ENCODE measurements at places on chromosomes 7 and 10.

DNA sequence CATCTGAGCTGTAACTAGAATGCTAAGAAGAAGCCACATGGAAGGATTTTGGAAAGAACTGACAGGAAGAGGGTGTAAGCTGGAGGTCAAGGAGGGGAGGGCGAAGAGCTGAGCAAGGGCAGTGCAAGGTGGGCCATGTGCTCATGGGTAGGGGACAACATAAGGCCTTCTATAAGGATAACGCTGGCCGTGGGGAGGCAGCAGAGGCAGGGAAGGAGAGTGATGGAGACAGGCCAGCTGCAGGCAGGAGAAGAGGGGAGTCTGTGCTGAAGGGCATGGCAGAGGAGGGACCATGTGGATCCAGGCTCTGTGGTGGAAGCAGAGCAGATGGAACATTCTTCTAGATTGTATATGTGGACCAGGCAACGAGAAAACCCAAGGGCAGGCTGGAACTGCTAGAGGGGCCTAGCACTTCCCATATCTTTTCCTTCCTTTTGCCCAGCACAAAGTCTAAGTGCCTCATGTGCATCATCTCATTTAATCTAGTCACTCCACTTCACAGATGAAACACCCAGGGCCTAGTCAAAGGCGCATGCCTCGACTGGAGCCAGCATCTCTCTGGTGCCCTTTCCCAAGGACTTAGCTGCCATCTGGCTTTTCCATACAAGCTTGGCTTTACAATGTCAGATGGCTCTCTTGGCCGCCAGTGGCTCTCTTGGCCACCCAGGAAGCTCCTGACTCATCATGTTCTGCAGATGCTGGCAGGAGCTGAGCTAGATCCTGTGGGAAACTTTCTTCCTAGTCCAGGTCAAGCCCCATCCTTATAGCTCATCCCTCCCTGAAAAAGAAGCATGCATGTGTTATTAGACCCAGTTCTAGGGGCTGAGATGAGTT lies 6.6 kb downstream of the LRRC18 start:
- DNase-seq, result no peak

- DNase-seq, result peak; percentile 14
Observed at GRCh38 chr7:72405418-72405817, 6.7 kb downstream of the CALN1 start.

- DNase-seq, result no peak
Observed at GRCh38 chr7:110386913-110387312, 704.0 kb upstream of the LRRN3 start.

- no peak for DNase-seq
Observed at GRCh38 chr10:36602374-36602773, 523.0 kb upstream of the ANKRD30A start.

DNA sequence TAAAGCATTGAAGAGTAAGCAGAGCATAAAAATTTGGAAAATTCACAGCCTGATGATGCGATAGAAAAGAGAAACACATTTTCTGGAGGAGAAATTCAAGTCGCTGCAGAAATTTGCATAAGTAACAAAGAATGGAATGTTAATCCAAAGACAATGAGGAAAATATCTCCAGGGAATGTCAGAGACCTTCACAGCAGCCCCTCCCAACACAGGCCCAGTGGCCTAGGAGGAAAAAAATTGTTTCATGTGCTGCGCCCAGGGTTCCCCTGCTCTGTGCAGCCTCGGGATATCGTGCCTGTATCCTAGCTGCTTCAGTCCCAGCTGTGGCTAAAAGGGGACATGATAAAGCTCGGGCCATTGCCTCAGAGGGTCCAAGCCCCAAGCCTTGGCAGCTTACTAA lies 206.8 kb downstream of the TPK1 start:
- DNase-seq, result no peak

- DNase-seq, result no peak
Observed at GRCh38 chr7:86999750-87000149, 59.7 kb downstream of the ELAPOR2 start.

DNA sequence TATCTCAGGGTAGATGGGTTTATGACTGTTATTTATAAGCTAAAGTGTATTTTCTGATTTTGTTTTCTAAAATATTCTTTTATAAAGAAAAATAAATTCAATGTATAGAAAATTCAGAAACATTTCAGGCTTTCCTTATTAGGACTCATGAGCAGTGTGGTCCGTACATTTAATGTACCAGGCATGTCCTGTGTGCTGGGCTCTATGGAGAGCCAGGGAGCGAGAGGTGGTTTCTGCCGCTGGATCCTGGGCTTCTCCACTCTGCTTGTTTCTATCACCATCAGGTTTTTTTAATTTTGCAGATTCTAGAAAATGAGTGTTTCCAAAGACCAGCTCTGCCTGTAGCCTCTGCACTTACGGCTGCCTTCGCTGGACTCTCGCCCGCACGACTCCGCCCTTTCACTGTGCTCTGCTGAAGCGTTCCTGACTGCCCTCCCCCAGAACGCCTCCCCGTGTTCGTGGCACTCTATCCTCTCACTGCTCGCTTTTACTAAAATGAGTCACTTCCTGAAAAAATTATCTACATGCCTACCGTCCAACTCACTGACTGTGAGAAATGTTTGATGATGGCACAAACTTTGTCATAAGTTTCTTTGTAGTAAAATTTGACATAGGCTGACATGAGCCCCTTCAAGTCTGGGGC lies 188.5 kb downstream of the ZMYND11 start:
- DNase-seq, result peak; percentile 26

- no peak for DNase-seq
Observed at GRCh38 chr10:123502983-123503382, 163.2 kb upstream of the GPR26 start.

- DNase-seq, result no peak
Observed at GRCh38 chr7:6273917-6274630, 1.6 kb upstream of the CYTH3 start.

DNA sequence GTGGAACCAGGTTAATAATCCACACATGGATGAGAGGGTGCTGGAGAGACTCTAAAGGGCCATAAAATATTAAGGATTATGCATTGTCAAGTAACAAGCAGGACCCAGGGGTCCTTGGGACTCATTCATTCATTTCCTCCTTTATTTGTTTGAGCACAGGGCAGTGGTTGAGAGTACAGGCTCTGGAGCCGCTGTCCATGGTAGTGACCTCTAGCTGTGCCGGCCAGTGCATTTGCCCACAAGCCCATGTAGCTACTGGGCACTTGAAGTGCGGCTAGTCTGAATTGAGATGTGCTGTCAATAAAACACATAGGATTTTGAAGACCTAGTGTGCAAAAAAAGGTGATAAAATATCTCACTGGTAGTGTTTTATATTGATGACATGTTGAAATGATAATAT lies 137.6 kb downstream of the C10orf105 start:
- DNase-seq, result no peak

DNA sequence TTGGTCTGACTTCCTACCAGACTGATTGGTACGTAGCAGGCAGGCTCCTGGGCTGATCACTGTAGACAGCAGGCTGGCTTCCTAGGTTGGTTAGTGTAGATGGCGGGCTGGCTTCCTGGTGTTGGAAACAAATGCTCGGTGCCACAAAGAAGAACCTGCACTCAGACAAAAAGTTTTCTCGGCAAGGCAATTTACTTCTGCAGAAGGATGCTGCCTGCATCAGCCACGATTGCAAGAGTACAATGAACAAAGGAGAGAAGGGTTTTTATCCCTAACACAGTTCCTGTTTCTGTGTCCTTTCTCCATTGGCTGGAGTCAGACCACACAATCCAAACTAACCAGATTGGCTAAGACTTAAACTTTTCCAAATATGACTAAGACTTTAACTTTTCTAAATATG lies 123.6 kb upstream of the PPP2R2D start:
- no peak for DNase-seq

DNA sequence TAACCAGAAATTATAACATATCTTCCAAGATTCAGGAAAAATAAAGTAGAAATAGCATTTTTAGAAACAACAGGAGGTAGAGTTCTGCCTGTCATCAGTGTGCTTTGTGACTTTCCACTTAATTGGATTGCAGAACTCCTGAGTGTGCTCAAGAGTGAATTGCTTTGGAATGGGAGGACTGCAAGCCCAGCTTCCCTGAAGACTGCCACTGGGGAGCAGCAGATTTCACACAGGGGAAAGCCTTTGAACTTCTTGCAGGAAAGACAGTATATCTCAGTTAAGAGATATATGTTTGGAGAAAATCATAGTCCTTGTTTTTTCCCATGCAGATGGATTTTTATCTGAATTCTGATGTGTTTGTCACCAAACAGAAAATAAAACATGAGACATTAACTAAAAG lies 124.5 kb downstream of the TMEM168 start:
- DNase-seq, result no peak

DNA sequence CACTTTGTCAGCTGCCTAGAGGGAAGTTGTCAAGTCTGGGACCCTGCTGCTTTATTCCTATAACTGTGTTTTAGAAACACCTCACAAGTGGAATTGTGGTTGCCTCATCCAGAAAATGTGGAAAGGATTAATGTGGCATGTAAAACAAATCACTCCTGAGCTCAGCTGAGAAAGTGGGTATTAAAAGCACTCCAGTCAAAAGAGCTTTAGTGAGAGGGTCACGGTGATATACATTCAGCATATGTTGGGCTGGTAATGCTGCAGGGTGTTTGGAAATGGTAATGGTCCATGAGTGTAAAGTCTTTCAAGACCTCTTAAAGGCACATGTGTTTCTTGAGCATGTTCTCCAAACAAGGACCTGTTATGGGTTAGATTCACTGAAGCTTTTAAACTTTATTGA lies 318.2 kb upstream of the MEOX2 start:
- DNase-seq, result no peak

GRCh38 chr10:123507298-123507697 lies 158.9 kb upstream of the GPR26 start:
- DNase-seq, result no peak

DNA sequence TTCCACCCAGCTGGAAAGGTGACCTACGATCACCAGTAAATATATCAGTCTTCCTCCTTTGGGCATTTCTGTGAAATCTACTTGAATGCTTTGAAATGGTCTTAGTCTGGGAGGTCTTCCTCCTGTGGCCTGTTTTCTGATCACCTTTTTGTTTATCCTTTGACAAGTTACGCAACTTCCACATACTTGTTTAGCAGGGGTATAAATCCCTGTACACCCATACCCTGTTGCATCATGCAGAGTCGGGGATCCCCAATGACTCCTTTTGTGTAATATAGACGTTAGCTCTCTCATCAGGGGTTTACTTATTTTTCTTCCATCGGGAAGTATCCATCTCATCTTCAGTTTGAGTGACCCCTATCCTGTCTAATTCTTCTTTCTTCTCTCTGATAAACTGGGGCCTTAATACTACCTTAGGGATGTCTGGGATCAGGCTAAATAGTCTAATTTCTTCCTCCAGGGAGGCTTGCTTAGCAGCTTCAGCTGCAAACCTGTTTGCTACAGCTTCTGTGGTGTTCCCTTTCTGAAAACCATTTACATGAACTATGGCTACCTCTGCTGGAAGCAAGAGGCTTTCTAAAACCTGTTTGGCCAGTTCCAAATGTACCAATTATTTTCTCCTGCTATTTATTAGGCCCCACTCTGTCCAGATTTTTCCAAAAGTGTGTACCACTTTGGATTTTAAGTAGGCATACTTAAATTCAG lies 25.8 kb downstream of the MAPK8 start:
- DNase-seq, result no peak

- no peak for DNase-seq
Observed at GRCh38 chr10:4196771-4197390, 411.9 kb upstream of the KLF6 start.

DNA sequence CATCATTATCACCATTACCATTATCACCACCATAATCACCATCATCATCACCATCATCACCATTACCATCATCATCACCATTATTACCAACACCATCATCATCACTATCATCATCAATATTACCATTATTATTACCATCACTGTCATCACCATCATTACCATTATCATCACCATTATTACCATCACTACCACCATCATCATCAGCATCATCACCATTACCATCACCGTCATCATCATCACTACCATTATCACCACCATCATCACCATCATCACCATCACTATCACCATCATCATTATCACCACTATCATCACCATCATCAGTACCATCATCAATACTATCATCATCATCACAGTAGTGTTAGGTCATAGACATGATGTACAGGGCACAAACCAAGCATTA lies 81.4 kb downstream of the VSTM4 start:
- DNase-seq, result no peak

GRCh38 chr10:76022366-76022765 lies 590.9 kb downstream of the LRMDA start:
- no peak for DNase-seq

- DNase-seq, result peak; percentile 62
Observed at GRCh38 chr10:113681533-113682470, 2.1 kb downstream of the CASP7 start.

DNA sequence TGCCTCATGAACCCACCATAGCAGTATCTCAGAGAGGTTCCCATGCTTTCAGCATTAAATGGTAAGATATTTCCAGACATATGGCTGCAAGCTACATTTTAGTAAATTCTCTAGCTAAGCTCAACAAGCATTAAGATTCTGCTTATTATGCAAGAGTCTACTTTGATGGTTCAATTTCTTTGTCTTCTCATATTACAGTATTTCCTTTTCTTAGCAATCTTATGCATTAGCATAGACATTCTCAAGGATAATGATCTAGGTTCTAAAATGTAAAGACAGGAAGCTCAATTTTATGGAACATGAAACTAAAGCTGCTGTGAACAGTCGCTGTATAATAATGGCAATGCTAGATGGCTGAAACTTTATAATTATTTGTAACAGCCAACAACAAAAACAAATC lies 39.2 kb downstream of the MEOX2 start:
- DNase-seq, result no peak

DNA sequence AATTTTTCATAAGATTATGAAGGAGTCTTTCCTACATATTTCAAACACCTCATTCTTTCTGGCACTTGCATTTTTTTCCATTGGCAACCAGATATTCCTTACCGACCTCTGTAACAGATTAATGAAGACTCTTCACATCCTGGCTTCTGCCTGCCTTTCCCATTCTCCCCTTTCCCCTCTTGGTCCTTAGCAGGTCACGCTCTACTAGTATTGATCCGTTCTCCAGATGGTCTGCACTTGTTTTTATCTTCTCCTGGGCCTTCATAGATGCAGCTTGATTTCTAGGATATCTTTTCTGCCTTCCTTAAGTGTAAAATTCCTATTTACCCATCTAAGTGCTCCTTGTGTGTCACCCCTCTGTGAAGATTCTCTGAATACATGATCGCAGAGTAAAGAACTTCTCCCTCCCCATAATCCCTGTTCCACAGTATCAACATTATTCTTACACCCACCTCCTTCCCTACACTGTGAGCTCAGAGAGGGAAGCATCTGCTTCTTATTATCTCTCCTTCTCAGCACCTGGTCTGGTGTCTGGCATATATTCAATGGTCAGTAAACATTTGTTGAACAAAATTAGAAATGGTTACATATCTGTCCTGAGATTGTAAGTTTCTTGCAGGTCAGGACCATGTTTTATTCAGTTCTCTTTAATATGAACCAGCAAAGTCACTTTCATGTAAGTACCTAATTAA lies 654.2 kb downstream of the REEP3 start:
- DNase-seq, result no peak

DNA sequence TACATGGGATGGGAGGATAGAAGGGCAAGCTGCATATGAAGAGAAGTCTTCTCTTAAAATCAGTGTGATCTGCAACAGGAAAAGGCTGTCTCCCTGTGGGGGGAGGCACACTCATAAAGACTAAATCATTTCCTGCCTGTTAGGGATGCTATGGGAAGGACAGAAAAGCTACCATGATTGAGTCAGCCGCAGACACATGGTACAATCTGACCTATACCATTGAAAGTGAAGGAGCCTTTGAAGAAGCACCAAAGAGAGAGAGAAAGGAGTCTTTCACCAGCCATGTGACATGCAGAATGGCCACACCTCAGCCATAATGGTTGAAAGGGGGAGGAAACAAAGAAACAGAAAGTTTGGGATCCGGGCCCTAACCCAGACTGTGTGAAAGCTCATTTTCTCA lies 29.1 kb downstream of the NUDCD3 start:
- DNase-seq, result peak; percentile 59
